Hair follicular keratinocyte (primary cell): ENCODE measurements at places on chromosomes 13 and 19. TPM values are rescaled to one million over a fixed set of nuclear protein-coding genes. Genes with fewer than 3 reads are reported as not detected.

NPAS1 gene
- total RNA-seq, result 0.46 TPM in 1 of 2 replicates, not detected in the other

VSTM1 gene
- not detected in 2 replicates for total RNA-seq

ZNF547 gene
- 0.62 and 1.5 TPM in 2 replicates for total RNA-seq

DACH1 gene
- not detected in 2 replicates for total RNA-seq

PSG6 gene
- not detected in 2 replicates for total RNA-seq

RYR1 gene
- 1.8 and 3.7 TPM in 2 replicates for total RNA-seq

C13orf42 gene
- total RNA-seq, result not detected in 2 replicates

ATP1A3 gene
- total RNA-seq, result 0.04 TPM in 1 of 2 replicates, not detected in the other

ZNF493 gene
- total RNA-seq, result 1.1 and 2.1 TPM in 2 replicates

KLK11 gene
- total RNA-seq, result 1.0 and 1.7 TPM in 2 replicates
